Neural progenitor cell (in vitro differentiated cells): ENCODE measurements at places on chromosomes 7 and 10.

GRCh38 chr7:87398446-87398845 lies 53.0 kb downstream of the CROT start:
- DNase-seq: no peak

DNA sequence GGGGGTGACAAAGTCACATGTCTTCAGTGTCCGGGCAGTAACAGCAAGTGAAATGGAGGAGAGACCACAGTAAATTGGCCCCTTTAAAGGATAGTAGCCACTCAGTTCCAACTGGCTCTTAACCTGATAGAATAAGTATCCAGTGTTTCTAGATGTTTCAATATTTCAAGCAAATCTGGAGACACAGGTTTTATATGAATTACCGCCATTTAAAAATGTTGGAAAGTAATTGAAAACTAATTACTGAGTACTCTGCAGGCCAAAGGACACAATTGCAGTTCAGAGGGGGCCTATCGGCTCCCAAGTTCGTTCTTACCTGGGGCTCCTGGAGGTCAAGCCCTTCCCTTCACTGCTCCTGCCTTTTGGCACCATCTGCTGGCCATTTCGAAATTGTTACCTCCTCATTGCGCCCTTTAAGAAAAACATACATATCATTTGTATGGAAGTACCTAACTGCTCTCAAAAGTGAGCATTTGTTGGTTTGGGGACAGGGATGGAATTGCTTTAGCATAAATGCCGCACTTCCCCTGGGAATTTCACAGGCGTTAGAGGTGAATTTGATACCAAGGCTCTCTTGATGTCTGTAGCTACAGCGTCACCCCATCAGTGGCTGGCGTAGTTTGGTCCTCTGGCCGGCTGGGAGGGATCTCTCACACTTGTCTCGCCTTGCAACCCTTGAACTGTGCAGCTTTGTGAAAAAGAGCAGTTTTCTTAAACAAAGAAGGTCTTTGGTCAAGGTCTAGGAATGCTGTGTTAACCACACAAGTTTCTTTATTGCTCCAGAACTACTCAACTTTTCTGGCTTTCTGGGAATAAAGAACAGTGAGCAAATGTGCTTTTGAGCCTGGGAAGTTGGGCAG lies 220.0 kb downstream of the ARHGAP21 start:
- DNase-seq: peak; percentile 56

DNA sequence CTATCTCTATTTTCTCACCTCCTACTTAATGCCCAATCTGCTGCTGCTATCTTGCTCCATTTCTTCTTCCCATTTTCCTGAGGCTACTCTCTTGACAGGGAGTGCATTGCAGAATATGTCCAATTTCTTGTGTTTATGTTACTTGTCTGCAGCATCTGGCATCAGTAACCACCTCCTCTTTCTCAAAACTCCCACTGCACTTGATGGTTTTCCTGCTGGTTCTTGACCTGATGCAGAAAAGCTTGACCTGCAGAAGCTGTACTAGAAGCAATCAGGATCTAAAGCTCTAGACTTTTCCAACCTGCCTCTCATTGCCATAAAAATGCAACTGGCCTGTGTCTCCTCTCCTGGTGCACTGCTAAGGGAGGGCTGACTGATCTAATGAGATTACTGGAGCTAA lies 287.8 kb downstream of the ZEB1 start:
- no peak for DNase-seq

- no peak for DNase-seq
Observed at GRCh38 chr10:63561341-63561740, 40.1 kb downstream of the REEP3 start.

DNA sequence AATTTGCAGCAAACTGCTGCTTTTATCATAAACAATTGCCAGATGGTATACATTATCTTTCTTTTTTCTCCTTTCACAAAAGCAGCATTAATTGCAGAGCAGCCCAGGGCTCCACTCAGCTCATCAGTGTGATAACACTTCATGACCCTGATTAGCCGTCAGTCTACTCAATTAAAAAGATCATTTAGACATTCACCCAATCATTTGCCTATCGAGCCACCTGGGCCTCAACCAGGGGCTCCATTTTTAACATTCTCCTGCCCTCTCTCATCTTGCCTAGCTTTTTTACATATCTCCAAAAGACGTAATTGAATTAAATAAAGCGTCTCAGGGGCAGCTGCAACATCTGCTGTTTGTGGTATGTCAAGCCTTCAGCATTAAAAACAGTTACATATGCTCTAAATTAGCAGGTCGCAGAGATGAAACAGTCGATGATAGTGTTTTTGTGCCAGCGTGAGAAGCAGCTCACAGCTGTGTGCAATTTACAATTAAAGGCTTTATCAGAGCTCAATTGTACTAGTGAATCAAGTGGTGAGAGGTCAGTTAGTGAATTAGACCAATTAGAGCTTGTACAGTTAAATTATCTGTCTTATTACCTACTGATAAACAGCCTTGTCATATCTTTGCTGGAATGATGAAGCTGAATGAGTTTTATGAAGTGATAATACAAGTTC lies 522.5 kb downstream of the ETV1 start:
- peak; percentile 11 for DNase-seq

DNA sequence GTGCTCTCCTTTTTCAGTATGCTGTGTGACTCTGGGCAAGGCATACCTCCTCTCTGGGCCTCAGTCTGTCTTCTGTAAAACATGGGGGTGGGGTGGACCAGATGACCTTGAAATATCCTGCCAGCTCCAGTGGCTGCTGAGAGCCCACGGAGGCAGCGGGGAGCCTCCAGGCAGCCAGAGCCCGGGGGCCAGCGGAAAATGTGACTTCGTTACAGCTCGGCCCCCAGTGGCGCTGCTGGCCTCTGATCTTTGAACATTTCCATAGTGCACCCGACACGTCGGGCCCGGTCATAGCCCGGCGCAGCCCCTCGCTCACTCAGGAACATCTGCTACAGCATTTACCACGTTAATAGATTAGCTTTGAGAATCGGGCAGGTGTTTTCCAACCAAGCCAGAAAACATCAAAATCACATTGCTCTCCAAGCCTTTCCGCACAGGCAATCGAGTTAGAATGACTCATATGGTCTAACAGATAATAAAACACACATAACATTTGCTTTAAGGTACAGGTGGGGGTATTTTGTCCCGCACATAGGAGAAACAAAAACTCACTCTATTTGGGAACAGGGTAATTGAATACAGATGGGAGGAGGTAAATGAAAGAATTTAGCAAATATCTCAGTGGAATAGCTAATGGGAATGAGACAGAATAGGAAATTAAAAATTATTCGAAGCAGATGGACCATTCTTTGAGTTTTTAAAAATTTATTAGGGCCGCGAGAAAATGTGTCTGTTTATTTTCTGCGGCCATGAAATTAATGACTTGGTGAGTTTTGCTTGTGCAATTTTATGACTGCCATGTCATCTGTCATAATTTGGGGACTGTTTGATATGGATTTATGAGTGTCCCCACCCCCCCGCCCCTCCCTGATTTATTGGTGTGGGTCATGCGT lies 26.3 kb upstream of the COMTD1 start:
- DNase-seq: no peak

DNA sequence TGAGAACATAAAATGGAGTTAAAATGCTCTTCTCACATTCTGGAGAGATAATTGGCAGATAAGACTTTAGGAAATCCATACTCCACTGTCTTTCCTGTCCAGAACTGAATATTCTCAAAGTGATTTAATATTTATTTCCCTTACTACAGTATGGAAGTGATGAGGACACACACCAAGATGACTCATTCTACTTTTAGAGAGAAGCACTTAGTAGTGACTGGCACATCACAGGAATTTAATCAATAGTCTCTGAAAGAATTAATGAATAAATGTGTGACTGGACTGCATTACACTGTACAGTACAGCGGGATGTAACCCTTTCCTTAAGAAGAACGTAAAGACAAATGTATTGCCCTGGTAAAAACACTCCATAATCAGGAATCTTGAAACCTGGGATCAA lies 116.7 kb downstream of the SEMA3E start:
- no peak for DNase-seq

DNA sequence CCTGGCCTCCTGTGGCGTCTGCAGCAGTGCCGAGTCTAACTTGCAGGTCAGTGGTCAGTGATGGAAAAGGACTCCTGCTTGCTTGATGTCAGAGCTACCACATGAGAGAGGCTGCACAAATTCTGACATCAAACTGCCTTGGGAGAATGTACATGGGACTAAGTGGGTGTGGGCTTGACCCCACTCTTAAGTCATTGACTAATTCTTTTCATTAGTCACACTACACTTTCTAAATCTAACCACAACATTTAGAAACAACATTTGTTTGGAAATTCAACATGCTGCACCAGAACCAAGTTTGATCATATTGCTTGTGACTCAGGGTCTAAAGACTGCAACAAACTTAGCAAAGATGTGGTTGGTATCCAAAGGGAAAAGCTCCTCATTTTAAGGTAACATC lies 24.4 kb upstream of the CDC14C start:
- no peak for DNase-seq

DNA sequence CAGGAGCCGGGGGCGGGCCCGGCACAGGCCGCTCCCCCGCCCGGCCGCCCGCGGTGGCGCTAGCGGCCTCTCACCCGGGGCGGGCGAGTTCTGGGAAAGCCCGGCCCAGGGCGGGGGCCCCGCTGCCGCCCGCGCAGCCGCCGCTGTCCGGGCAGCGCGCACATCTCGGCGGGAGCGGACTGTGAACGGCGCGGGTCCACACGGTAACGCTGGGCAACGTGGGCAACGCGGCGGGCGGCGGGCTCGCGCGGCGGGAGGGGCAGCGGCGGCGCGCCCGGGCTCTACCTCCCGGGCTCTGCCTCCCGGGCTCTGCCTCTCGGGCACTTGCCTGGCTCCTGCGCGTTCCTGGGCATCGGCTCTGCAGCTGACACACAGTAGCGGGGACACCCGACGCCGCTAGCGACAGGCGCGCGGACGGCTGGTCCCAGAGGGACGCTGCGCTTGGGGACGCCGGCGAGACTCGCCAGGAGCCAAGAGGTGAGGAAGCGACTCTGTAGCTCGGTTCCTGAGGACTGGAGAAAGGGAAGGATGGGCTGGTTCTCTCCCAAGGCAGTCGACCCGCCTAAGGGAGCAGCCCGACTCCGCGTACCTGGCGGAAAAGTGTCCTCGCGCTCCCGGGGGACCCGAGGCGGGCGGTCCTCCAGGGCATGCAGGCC lies at the start of gene PLCE1:
Gene PLCE1 (plus strand): TSS at position 150 of the 656 bp plus-strand sequence. CDS start 37,116 bp downstream, outside the sequence.
- peak; percentile 80 for DNase-seq

DNA sequence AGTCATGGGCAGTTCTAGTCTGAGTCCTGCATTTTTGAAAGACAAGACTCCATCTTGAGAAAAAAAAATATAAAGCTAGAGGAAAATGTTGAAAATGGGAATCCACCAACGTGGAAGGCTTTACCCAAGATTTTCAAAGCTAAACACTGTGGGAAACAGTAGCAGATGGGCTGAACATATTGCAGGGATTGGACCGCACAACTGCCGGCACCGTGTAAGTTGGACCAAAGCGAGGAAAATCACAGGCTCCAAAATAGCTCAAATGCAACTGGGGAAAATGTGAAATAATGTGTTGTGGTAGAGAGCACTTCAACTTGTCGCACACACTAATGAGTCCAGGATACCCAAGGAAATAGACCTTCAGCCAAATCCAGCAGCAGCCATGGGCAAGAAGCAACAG lies 26.4 kb upstream of the ADRB1 start:
- DNase-seq: no peak

DNA sequence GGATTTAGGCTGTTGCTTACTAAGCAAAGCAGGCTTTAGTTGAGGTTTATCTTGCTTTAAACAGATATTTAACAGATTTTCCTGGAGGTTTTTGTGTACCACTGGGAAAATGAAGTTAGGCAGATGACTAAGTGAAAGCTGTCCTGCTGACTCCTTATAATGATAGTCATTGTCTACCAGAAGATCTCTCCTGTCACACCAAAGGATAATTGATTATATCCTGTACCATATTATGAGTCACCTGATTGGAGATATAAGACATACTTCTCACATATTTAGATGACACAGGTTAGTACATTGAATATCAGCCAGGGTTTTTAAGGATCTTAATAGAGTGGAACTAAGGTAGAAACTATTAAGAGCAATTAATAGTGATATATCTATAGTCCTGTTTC lies 68.4 kb downstream of the PTEN start:
- DNase-seq: no peak

DNA sequence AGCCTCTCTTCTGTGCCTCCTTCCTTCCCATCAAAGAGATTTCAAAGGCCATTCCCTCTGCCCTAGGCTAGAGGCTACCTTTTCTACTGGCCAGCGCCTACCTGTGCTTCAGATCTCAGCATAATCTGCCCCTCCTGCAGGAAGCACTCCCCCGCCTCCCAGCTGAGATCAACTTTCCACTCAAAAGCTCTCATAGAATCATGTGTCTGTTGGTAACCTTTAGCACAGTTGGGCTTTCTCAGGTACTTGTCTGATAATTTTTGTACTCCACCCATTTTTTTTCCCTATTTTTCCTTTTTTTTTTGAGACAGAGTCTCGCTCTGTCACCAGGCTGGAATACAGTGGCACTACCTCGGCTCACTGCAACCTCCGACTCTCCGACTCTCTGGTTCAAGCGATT lies 231.0 kb upstream of the PRSS58 start:
- DNase-seq: no peak

GRCh38 chr10:127790066-127790624 lies 53.2 kb downstream of the FOXI2 start:
- no peak for DNase-seq

DNA sequence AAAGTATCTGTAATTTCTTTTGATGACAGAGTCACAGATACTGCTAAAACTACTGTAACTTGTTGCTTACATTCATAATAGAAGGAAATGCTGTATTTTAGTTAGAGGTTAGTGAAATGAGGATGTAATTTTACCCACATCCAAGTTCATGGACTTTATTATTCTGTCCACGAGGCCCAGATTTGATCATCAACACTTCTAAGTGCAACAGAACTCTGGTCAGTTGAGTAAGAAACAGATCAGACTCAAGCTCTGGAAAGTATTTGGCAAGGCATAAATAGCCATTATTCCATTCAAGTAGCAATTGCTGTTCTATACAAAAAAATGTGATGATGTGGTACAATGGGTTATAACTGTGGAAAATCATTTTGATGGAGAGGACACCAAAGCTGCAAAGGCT lies 22.3 kb downstream of the ACADSB start:
- no peak for DNase-seq

- DNase-seq: no peak
Observed at GRCh38 chr7:87543623-87544022, 57.1 kb downstream of the ABCB1 start.
